ENCODE measurements at places on chromosomes 2 and 18. TPM values are rescaled to one million over a fixed set of nuclear protein-coding genes. Genes with fewer than 3 reads are reported as not detected.

Gene SKA1
- 0.10 TPM for total RNA-seq

Gene MYOM1
- total RNA-seq = 120 TPM

Gene TMEM37
- total RNA-seq = not detected

Gene ABCB11
- total RNA-seq = not detected

Gene CRYBA2
- not detected for total RNA-seq

Gene EIF4E2
- total RNA-seq = 119 TPM

- no peak for DNase-seq
These were observed 67.4 kb downstream of the HS1BP3 start for GRCh38 chr2:20583425-20583881.

DNA sequence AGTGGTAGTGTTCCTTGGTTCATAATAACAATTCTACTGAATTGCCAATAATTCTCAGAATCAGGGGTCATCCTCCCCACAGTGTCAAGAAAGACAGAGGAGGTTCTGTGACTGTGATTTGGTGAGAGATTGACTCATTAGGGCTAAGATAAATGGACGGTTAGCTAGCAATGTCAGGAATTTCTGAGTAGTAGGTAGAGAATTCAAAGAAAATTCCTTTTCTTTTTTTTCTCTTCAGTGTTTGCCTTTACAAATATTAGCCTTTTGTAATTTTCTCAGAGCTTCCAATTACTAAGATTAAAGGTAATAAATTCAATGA is 16.8 kb upstream of the CRIM1 start:
- peak; percentile 31 for DNase-seq

DNA sequence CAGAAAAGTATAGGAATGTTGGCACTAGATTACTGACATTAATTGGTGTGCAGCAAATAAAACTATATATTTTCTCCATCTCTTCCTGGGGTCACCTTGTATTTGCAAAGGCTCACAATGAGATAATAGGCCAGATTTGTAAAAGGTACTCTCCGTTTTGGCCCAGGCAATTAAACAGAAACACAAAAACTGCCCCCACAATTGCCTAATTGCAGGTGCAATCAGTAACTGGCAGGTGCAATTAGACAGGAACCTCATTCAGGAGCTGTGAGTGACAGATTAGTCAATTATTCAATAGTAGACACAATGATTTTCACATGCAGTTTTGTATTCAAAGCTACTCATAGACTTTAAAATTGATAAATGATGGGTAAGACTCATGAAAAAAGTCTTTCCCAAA is 451.4 kb upstream of the ID2 start:
- no peak for DNase-seq

DNA sequence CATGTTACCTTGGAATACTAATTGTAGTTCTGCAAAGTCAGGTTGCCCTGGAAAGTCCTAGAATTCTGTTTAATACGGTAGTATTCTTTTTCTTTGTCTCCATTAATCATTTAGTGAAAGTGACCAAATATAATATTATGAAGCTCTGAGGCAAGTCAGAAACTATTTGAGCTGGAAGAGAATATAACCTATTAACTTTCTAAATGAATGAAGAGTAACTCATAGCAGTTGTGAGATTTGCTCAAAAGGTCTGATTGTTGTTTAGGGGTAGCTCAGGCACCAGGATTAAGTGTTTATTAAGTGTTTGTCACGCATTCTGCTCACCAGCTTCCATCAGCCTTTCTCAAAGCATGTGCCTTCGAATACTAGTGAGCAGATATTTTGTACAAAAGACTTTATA is 46.7 kb upstream of the SERPINE2 start:
- DNase-seq = no peak

DNA sequence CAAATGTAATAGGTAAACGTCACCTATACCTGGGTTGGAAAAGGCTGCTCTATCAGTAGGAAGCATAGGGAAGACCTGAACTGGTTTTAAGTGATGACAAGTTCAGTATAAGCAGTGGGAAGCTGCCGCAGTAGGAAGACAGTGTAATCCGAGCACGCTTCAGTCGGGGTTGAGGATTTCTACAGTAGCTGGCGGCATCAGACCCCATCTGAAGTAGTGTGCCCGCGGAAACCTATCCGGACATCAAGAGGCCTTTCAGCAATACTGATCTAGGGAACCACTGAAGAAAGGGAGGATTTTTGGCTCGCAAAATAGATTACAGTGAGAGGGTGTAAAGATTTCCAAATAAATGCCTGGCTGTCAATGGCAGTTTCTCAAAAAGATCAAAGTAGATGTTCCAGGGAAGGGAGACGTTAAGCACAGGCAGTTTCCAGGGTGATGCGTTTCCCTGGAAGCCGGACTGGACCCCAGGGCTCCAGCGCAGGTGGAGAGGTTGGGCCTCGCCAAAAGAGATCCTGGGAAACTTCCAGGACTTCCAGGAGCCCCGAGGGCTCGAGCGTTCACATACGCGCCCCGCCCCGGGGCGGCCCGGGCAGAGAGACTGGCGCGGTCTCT is 5.3 kb downstream of the LOXL3 start:
- DNase-seq = no peak
